ENCODE measurements at places on chromosomes 7 and 10.

DNA sequence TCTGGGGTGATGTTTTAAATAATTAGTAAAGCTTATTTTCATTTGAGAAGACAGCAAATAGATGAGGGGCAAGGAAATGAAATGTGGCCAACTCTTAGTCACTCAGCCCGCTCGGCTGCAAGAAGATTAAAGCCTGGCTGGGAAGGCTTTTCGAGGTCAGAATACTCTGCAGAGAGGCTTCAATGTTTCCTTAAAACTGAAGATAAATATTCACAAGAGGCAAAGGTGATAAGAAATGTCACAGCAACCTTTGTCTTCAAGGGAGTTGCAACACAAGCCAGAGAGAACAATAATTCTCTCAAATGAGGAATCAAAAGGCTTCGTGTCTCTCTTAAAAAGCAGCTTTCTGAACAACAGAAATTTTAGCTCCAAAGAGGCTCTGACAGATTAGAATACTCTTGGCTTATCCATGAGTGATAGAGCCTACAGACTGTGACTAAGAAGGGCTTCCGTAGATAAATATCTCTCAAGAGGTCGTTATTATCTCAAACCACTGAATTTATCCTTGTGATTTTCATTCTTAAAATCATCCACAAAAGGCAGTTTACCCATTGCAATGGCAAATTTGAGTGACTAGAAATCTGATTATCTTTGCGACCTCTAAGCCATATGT, 92.5 kb downstream of the KLF6 start:
- no peak for DNase-seq

DNA sequence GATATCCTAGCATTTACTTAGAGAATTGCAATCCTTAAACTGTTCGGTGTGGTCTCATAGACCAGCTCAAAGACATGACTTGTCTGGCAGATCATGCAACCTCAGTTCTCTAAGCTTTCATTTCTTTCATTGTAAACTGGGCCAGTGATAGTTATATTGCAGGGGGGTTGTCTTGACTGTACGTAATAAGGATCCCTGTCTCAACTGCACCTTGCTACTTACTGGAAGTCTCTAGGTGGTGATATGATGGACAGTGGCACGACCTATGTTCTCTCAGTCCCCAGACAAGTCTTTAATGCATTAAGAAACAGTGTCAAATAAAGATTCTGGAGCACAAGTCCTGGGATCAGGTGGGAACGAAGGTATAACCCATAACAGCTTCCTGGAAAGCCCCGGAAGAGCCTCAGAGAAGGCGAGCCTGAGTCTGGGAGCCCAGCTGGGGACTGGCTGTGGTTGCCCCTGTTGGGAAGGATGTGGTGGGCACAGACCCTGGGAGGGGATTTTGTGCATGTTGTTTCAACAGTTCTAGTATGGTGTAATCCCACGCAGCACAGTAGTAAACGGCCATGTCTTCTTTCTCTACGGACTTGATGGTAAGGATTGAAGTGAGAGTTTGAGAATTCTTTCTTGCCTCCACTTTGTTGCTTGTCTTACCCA, 26.0 kb upstream of the TARP start:
- DNase-seq, result no peak

GRCh38 chr7:12805957-12806356, 118.5 kb downstream of the ARL4A start:
- DNase-seq, result no peak

- DNase-seq, result no peak
These were observed 54.3 kb downstream of the EPDR1 start for GRCh38 chr7:37974711-37975110.

DNA sequence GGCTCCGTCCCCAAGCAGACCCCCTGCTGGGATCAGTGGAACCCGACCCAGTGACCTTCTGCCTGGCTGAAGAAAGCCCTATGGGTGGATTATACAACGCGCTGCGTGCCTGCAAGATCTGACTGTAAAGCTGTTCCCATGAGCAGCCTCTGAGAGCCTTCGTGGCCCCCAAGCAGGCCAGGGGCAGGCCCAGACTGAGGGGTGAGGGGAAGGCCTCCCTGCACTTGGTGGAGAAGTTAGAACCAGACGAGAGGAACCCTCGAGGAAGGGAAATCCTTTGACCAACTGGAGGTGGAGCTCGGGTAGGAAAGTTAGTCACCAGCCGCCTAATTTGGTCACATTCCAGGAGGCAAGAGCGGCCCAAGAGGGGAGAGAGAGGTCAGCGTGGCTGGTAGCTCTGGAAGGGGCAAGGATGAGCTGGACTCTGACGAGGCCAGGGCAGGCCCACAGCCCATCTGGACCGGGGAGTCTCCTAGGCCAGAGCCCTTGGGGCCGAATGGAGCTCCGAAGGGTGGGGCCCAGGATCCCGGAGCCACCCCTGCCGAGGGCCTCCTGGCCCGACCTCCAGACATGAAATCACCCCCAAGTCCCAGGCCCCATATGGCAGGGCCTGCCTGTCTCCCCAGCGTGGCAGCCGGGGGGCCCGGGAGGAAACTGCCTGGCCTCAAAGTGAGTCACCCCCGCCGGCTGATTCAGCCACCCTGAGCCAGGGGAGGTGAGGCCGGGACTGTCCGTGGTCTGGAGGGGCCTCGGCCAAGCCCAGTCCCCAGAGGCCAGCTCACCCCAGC, 23.3 kb upstream of the PDGFA start:
- peak; percentile 69 for DNase-seq

DNA sequence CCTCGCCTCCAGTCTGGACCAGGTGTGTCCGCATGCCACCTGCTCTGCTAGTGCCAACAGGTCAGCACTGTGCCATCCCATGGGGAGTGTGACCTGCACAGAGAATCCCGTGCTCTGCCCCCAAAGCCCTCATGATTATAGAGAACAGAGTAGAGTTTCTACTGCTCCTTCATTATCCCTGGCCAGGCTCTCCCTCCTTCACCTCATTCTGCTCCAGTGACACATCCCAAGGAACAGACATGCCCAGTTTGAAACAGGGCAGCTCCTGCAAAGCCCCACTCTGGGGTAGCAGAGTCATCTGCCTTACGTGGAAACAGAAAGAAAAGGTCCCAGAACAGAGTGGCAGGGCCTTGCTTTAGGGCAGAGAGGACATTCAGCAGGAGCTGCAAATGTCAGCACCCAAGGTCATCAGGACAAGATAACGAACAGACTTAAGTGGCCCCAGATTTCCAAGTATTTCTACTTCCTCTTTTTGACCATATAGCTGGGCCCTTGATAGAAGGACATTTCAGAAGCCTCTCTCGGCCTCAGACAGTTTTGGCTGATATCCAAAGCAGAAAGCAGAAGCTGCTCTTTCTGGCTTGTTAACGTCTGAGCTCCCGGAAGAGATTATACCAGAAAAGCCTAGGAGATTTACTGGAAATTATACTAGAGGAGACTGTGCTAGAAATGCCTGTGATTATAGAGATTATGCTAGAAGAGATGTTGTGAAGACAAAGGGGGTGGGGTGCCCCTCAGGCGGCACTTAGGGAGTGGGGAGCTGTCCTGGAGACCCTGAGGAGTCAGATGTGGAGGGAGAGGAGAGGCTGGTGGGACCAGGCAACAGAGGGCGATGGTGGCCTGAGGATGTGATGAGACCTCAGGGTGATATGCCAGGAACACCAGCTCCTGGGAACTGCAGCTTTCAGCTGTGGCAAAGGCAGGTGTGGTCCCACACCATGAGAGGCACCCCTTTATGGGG, 12.6 kb downstream of the TMEM176B start:
- no peak for DNase-seq

DNA sequence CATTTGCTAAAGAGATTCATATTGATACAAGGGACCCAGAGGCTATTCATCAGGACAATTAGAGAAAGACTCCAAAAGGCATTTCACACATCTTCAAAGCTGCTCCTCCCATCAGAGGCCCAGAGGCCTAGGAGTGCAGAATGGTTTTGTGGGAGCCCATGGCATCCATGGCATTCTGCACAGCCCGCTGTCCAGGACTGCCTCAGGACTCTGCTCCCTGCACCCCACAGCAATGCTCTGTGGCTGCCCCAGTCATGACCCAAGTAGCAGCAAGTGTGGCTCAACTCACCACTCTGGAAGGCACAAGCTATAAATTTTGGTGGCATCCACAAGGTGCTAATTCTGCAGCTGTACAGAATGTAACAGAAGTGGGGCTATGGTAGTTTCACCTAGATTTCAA, 38.5 kb downstream of the ZNF438 start:
- no peak for DNase-seq

- DNase-seq, result no peak
These were observed 4.9 kb upstream of the PPIF start for GRCh38 chr10:79342295-79342761.

DNA sequence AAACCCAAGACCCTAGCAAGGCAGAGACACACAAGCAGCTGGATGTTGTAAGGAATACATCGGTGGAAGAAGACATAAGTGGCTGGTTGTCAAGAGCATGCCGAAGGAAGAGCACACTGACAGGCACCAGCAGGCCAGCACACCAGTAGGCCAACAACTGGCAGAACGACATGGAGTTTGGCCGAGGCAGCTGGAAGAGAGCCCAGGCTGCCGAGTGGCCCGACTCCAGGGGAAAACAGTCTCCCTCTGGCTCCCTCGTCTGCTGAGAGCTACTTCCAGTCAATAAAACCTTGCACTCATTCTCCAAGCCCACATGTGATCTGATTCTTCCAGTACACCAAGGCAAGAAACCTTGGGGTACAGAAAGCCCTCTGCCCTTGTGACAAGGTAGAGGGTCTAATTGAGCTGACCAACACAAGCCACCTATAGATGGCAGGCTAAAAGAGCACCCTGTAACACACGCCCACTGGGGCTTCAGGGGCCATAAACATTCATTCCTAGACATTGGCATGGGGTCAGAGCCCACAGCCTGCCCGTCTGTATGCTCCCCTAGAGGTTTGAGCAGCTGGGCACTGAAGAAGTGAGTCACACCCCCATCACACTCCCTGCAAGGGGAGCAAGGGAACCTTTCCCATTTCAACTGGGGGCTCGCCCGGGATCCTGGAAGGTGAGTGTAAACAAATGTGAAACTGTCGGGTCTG, 14.7 kb upstream of the TNS3 start:
- no peak for DNase-seq

- DNase-seq, result no peak
These were observed 173.7 kb downstream of the COBL start for GRCh38 chr7:51142741-51143385.

GRCh38 chr7:69105092-69105491, 493.2 kb upstream of the AUTS2 start:
- DNase-seq, result no peak

DNA sequence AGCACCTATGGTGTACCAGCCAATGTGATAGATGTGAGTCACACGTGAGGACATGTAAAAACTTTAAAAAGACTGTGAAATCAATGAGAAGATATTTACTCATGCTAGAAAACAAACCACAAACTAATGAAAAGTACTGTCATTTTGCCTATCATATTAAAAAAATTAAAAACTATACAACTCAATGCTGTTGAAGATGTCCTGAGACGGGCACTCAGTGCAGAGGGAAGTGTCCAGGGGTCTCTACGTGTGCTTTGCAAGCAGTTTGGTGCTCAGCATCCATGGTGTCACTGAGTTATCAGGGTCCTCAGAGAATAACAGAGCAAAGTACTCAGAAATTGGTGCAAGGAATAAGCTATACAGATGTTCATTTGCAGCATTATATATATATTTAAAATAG, 162.3 kb downstream of the HECW1 start:
- no peak for DNase-seq

GRCh38 chr10:72800000-72800740, 93.4 kb upstream of the OIT3 start:
- DNase-seq, result no peak

DNA sequence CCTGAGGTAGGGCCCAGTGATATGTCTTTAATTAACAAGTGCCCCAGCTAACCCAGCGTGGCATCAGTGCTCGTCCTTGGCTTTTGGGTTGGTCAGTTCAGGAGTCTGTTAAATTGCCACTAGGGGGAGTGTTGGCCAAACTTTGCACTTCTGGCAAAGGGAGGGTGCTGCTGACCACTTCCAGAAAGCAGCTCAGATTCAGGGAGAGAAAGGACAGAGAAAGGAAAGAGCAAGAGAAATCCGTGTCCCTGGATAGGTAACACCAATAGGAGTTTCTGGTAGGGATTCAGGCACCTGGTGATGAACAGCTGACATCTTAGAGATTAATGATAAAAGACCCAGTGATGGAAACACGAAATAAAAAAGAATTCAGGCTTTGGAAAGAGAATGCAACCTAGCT, 243.1 kb upstream of the AOAH start:
- DNase-seq, result peak; percentile 58

DNA sequence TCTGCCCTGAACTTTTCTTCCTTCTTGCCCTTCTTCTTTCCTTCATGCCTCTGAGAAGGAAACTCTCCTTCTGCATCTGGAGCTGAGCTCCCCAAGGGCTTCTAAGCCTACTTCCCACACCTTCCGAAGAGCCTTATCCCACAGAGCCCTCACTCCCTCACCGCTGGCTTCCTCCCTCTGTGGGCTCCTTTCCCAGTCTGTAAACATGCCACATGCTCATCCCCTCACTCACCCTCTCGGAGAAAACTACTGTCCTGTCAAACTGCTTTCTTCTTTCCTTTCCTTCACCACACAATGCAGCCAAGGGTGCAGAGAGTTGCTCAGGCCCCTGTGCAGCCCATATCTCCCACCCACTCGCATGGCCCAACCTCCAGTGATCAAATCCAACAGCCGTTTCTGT, 18.1 kb downstream of the ANKRD16 start:
- DNase-seq, result no peak

DNA sequence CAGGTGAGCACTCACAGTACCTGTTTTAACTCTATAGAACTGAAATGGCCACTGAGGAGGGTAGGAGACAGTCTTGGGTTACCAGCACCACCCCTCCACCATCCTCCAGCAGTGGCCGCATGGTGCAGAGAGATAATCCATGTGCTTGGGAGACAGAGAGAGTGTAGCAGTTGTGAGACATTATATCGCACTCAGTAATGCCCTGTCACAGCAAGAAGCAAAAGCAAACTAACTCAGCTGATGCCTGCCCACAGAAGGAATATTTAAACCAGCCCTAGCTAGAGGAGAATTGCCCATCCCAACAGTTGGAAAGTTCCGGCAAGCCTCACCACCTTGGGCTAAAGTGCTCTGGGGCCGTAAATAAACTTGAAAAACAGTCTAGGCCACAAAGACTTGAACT, 58.8 kb upstream of the HBP1 start:
- no peak for DNase-seq

DNA sequence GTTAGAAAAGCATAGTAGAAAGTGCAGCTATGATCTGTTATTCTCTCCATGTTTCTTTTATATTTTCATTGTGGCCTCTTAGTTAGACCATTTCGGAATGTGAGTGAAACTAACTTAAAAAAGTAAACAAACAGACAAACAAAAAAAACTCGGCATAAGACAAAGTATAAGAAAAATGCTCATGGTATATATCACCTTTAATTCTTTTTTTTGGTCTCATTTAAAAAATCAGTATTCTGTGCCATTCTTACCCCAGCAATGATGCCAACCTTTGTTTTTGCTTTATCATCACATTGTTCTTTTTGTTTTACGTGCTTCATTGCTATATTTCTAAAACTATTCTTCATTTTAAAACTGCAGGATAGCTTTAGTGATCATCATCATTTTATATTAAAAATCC, 2.8 kb upstream of the TMEM229A start:
- DNase-seq, result no peak

- no peak for DNase-seq
These were observed 24.7 kb upstream of the MSMB start for GRCh38 chr10:46070749-46071148.

- DNase-seq, result no peak
These were observed 40.0 kb downstream of the CDK1 start for GRCh38 chr10:60818134-60818770.

GRCh38 chr10:114874827-114875411, 53.3 kb downstream of the FHIP2A start:
- DNase-seq, result peak; percentile 75
